ENCODE measurements at places on chromosomes 3 and 15. TPM values are rescaled to one million over a fixed set of nuclear protein-coding genes. Genes with fewer than 3 reads are reported as not detected.

ROPN1 gene
- not detected for total RNA-seq

RARRES1 gene
- total RNA-seq: 36.3 TPM

SPESP1 gene
- total RNA-seq: 0.94 TPM

FBXL2 gene
- total RNA-seq: 28.7 TPM

SERINC4 gene
- 0.18 TPM for total RNA-seq

GOLGA8J gene
- total RNA-seq: not detected

RAD51 gene
- total RNA-seq: 1.3 TPM

GRM2 gene
- 0.77 TPM for total RNA-seq

CRABP1 gene
- total RNA-seq: not detected

RTP4 gene
- 3.9 TPM for total RNA-seq

HRG gene
- total RNA-seq: 0.15 TPM
